ENCODE measurements at places on chromosomes 3 and 15. TPM values are rescaled to one million over a fixed set of nuclear protein-coding genes. Genes with fewer than 3 reads are reported as not detected.

GRCh38 chr3:120816728-120817127, 74.2 kb downstream of the GTF2E1 start:
- no peak for DNase-seq

GRCh38 chr3:127888564-127889107, 26.4 kb upstream of the KBTBD12 start:
- DNase-seq: no peak

Gene CILP
- polyA plus RNA-seq: 8.9 TPM

DNA sequence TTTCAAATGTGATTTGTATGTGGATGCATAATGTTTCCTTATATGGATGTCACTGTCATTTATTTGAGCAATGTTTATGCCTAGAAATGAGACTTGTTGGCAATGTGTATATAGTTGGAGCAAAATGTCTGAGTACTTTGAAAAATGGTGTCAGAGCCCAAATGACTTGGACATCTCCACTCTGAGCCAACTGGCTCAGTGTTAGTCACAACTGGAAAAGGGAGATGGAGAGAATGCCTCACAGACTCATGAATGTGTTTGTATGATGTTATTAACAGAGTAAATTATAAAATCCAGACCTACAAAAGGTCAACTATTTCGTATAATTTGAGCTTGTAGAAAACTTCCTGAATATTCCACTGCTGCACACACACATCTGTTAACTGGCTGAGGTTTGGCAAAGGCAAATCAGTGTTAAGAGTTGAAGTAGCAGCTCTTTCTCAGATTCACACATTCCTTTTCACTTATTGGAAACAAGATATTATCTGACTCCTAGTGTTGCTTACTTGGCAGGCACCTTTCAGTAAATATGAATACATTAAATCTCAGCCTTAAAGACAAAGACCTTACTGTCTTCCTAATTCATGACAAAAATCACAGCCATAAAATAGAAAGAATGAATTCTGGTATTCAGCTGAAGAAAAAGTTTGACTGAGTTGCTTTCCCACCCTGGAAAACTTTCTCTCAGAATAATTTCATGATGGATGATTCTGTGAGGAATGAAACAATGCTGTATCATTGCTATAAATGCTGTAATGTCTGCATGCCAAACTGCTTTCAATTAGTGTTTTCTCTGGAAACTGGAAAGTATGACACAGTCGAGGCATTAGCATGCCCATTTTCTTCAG, 27.0 kb downstream of the ADIPOQ start:
- no peak for DNase-seq

DNA sequence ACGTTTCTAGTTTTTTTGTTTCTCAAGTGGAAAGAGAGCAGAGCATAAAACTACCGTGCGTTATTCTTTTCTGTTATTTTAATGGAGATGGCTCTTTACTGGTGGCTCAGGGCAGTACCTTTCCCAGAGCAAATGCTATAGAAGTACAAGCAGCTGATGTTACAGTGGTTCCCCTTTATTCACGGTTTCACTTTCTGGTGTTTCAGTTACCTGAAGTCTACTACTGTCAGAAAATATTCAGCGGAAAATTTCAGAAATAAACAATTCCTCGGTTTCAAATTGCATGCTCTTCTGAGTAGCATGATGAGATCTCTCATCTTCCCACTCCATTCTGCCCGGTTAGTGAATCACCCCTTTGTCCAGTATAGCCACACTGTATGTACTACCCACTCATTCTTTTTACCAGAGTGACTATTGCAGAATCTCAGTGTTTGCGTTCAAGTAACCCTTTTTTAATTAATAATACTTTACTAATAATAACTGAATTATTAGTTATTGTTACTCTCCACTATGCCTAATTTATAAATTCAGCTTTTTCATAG, 597.5 kb upstream of the ROBO2 start:
- DNase-seq: no peak

All from heart right ventricle (tissue), 16 donors.